Right atrium auricular region (tissue), 2 donors: ENCODE measurements at places on chromosomes 5 and 9. TPM values are rescaled to one million over a fixed set of nuclear protein-coding genes. Genes with fewer than 3 reads are reported as not detected.
A peak's percentile ranks its signal among the peaks of the same experiment; 100 is the strongest.

GRCh38 chr5:169416583-169417196 lies 115.8 kb upstream of the SLIT3 start:
- DNase-seq = peak; percentile 72

DNA sequence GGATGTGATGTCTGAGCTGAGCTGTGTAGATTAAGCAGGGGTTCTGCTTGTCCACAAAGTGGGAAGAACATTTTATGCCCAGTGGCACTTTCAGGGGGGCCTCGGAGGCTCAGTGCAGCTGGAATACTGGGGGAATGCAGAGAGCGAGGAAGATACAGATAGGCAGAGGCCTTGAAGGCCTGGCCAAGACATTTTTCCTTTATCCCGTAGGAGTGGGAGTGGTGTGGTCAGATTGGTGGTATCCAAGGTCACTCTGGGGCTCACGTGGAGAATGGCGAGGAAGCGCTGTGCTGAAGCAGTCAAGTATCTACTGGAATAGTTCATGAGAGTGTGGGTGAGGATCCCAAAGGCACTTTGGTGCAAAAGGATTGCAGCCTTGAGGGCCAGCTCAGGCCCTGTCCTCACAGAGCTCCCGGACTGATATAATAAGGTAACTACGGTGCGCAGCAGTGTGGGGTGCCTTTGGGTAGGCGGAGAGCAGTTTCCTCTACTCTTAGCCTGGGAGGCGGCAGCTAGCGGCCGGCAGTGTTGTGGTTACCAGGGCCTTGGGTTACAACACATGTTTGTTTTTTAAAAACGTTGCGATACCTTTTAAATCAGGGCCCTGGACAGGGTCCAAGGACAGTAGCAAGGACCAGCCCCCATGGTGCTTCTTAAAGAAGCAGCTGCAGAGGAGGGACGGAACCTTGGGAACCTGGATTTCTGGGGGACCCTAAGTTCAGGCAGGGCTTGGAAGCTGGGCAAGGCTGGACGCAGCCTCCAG lies 10.8 kb upstream of the CCDC69 start:
- DNase-seq = peak; percentile 89

PCDHGB5 gene
- total RNA-seq = 9.7 TPM

PGM5 gene
- 274 TPM for total RNA-seq
